ENCODE measurements at places on chromosomes 4 and X.

DNA sequence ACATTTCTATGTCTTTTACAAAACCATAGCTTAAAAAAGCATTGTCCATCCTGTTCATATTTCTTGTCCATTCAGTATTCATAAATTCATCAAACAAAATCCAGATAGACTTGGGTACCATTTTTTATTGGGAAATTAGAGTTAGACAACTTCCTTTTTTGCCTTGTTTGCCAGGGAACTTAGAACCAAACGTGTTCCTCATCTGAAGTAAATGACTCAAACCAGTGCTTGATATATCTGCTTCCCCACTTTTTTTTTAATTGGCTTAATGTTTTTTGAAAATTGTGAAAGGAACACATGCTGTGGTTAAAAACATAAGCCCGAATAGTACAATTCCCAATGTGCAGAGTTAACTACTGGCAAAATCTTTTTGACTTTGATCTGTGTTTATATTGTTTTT lies 44.2 kb downstream of the DLG3 start:
- DNase-seq, result no peak

DNA sequence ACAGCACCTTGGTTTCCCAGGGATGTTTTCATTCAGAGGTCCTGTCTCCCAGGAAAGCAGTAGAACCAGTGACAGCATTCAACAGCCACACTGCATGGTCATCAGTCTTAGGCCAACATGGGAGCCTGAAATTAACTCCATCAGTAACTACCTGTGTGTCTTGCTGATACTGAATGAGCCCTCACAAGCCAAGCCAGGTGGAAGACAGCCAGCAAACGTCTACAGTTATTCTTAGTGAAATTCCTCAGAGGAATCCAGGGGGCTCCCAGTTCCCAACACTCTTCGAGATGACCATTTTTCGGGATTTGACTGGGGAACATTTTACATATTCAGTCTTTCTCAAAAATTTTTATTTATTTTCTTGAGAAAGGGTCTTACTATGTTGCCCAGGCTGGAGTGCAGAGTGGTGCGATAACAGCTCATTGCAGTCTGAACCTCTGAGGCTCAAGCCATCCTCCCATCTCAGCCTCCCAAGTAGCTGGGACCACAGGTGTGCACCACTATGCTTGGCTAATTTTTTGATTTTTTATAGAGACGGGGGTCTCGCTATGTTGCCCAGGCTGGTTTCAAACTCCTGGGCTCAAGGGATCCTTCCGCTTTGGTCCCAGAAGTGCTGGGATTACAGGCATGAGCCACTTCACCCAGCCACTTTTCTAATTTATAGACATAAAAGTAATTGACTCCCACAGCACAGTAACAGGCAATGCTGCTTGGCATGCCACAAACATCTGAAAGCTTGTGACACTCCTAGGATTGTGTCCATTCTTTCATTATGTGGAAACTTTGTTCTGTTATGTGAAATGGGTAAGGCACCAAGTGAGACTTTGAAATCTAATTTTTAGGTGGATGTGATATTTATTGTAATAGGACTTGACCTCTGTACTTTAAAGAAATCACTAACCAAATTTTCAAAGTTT lies 116.9 kb downstream of the SOWAHB start:
- no peak for DNase-seq

- DNase-seq, result no peak
Measured at GRCh38 chrX:48826135-48826875, at the start of gene ERAS. Gene ERAS, plus strand, starts transcription at chrX:48826513. Its CDS starts 2,611 bp downstream, at chrX:48829124.

GRCh38 chr4:24910499-24910898 lies 2.3 kb downstream of the CCDC149 start:
- no peak for DNase-seq

GRCh38 chr4:93501946-93502345 lies 326.6 kb upstream of the ATOH1 start:
- no peak for DNase-seq

GRCh38 chr4:5930876-5931275 lies 38.0 kb upstream of the CRMP1 start:
- no peak for DNase-seq

DNA sequence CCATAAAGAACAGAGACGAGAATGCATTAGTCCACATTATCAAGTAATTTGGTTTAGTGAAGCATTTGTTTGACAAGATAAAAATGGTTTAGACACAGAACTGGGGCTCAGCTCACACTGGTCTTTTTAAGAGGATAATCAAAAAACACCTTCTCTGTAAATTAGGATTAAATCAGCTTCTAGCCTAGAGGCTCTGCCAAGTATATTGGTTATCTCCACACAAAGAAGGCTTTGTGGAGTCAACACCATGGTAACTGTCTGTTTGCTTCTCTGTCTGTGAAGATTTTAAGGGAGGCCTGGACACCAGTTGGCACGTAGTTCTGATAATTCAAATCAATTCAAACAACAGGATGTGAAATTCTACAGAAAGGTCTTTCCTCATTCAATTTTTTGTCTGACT lies 687.0 kb downstream of the DMD start:
- DNase-seq, result no peak

DNA sequence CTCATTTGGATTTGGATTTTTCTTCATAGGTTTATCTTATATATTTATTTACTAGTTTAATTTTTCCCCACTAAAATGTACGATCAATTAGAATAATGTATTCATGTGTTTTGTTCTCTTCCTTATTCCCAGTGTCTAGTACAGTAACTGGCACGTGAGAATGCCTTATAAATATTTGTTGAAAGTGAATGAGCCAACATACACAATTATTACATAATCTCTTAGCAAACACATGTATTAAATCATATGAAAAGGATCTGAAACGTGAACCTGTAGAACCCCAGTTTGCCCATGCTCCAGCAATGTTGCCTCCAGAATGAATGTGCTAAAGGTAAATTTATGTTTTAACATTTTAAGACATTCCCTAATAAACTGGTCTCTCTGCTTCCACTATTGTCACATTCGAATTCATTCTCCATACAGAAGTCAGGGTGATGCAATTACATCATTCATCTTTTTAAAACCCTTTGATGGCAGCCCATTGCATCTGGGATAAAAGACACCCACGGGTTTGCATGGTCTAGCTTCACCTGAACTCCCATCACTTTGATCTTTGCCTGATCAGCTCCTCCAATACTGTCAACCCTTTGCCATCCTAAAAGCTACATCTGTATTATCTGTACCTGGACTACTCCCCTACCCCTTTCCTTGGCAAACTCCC lies 30.7 kb upstream of the AREG start:
- DNase-seq, result no peak

- DNase-seq, result no peak
Measured at GRCh38 chr4:107855723-107856122, 31.0 kb downstream of the SGMS2 start.

Data from cortex of kidney (tissue), 1 donor.